Hematopoietic multipotent progenitor cell treated with erythropoietin and hydrocortisone succinate and interleukin-3 and kit ligand, for 6 days (in vitro differentiated cells): ENCODE measurements at places on chromosomes 3 and 15.
A peak's percentile ranks its signal among the peaks of the same experiment; 100 is the strongest.

DNA sequence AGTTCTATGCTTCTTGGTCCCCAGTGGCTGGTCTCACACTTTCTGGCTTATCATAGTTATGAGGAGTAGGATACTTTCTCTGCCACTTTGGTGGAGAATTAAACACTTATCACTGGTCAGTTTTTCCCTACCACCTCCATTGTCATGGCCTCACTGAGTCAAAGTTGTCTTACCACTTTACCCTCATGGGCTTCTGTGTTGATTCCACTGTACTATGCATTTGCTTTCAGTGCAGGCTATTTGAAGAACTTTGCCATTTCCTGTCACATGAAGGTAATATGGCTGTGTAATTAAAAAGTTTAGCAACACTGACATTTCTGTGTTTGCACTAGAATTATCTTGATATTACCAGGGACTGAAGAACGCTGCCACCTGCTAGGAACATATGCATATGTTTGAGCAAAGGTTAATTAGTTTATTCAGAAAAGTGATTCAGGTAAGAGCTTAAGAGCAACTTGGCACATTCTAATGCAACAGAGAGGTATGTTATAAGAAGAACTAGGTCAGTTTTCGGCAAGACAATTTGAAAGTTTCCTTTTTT is 377.3 kb downstream of the PDCD6IP start:
- no peak for DNase-seq

GRCh38 chr3:138366006-138366759 is 17.8 kb downstream of the MRAS start:
- no peak for DNase-seq

DNA sequence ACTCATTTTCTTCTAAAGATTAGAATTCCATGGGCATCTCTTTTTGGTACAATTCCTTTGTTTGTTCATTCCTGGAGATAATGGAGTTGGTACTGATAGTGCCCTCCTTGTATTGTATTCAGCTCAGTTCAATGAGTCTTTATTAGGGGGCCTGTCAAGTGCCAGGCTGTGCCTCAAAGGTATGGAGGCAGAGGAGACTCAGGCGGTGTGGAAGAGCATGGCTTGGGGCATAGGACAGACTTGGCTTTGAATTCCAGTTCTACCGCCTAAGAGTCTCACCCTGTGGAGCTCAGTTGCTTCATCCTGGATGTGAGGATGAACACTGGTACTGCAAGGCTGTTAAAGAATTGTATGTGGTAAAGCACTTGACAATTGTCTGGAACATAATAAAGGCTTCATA is 196.6 kb upstream of the IL12A start:
- no peak for DNase-seq

DNA sequence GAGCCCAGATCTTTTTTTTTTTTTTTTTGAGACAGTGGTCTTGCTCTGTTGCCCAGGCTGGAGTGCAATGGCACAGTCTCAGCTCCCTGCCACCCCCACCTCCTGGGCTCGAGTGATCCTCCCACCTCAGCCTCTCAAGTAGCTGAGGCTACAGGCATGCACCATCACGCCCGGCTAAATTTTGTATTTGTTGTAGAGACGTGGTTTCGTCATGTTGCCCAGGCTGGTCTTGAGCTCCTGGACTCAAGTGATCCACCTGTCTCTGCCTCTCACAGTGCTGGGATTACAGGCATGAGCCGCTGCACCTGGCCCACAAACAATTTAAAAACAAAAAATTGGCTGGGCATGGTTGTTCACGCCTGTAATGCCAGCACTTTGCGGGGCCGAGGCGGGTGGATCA is 22.6 kb upstream of the SLC6A6 start:
- no peak for DNase-seq

- DNase-seq = no peak
Observed at GRCh38 chr3:175384569-175384968, 525.4 kb downstream of the NAALADL2 start.

- DNase-seq = peak; percentile 68
Observed at GRCh38 chr3:11720304-11720898, 76.7 kb upstream of the VGLL4 start.

DNA sequence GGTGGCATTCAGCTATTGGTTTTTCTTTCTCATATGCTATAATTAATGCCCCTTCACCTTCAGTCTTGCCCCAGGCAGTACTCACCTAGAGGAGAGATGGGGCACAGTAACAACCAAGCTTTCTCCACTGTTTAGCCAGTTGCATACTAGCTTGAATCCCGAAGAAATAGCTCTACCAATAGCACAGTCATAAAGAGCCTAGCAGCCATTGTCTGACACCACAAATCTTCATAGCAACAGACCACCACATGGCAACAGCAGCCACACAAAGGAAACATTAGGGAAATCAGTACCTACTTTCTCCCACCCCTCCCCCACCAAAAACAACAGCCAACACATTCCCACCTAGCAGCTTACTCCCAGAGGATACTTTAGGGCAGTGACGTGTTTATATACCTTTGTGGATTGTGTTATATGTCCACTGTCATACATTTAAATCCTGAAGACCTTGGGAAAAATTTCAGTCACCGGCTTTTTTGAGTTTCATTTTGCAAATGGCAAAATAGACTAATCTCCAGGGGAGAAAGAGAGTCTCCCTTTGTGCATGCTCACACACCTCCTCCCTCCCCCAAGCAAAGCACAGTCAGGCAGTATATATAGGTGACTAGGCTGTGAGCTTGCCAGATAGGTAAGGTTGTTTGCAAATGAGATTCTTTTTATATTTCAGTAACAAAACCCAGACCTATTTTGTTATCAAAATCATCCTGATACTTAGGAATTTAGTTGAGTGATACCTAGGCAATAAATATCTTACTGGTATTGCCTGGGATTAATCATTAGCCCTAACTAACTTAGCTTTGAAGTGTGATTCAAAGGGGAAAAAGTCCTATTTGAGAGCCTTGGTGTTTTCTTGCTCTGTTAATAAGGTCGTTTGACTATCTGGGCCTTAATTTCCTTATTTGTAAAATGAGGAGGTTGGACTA is 140.6 kb downstream of the RBPMS2 start:
- no peak for DNase-seq

GRCh38 chr3:99674086-99674789 is 35.8 kb downstream of the COL8A1 start:
- no peak for DNase-seq

GRCh38 chr3:41693799-41694198 is 268.1 kb downstream of the ULK4 start:
- no peak for DNase-seq

DNA sequence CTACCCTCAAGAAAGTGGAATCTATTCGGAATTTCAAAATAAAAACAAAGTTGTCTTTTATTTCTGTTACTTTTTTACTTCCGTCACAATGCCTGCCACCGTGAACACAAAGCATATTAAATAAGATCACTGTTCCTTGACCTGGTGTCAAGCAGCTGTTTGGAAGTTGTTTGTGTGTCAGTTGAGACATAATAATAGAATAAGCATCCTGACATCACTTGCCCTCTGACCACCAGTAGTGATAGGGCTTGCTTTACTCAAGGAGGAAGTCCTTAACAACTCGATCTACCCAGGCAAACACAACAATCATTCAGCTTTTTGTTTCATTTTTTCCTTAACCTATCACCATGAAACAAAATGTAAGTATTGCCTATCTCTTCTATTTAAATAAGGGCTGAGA is 454.4 kb upstream of the RASGRP1 start:
- DNase-seq = peak; percentile 12

DNA sequence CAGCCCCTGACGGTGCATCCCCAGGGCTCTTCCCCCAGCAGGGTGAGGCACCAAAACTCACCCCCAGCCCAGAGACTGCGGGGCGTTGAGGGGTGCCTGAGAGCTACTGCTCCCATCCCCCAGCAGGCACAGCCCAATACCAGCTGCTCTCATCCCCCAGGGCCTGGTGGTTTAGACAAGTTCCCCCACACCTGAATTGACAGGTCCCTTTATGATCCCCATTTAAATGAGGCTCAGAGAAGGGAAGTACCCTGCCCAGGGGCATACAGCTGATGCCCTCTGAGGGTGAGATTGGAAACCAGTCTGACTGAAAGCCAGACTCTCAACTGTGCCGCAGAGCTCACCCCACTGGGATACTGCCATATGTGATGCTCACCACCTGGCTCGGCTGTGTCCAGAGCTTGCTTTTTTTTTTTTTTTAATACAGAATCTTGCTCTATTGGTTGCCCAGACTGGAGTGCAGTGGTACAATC is 20.1 kb downstream of the DUSP7 start:
- DNase-seq = no peak

- no peak for DNase-seq
Observed at GRCh38 chr3:172298247-172298646, 150.0 kb downstream of the GHSR start.

GRCh38 chr3:189833996-189834395 is 202.8 kb downstream of the TP63 start:
- no peak for DNase-seq
